ENCODE measurements at places on chromosomes 5 and 9.
A peak's percentile ranks its signal among the peaks of the same experiment; 100 is the strongest.

- DNase-seq, result no peak
These were observed 5.2 kb downstream of the SHROOM1 start for GRCh38 chr5:132825033-132825833.

DNA sequence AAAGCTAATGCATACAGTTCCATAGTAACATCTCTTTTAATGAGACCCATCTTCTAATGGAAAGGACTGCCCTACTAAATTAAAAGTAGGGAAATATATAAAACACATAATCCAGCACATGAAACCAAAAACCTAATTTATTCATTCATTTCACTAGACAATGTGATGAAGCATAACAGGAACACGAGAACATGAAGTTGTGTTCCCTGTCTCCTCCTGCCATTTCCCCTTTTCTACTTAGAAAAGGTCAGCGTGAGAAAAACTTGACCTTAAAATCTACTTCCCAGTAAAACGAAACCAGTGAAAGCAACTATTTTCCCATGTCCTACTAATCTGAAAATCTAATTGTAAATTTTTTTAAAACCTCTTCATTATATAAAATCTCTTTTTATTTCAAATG, 847.5 kb downstream of the TLE1 start:
- no peak for DNase-seq

DNA sequence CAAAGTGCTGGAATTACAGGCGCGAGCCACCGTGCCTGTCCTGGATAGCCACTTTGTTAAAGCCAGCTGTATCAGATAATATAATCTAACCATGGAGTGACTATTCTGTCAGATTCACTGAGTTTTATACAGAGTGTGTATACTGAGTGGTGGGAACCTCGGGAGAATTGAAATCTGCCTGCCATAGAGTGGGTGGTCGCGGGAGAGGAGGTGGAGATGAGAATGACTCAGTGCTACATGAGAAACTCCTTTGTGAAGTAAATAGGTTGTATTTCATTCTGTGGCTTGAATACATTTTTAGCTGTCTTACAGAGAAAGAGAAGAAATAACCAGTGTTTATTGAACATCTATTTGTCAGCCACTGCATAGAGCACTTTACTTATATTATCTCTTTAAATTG, 26.4 kb downstream of the ATP6V0E1 start:
- no peak for DNase-seq

DNA sequence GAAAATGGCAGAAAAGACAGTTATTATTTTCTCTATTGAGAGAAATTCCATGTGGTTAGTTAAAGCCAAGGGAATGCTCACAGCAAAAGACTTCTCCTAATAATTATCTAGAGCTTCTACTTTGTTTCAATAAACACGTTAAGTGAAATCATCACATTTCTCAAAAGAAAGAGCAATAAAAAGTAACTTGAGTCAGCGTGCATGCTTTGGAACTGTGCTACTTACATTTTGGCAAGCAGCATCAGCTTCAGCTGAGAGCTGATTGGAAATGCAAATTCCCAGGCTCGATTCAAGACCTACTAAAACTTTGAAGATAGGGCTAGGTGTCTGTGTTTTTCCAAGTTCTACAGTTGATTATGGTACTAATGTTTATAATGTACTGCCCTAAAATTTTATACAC, 132.1 kb downstream of the CDH18 start:
- peak; percentile 7 for DNase-seq

DNA sequence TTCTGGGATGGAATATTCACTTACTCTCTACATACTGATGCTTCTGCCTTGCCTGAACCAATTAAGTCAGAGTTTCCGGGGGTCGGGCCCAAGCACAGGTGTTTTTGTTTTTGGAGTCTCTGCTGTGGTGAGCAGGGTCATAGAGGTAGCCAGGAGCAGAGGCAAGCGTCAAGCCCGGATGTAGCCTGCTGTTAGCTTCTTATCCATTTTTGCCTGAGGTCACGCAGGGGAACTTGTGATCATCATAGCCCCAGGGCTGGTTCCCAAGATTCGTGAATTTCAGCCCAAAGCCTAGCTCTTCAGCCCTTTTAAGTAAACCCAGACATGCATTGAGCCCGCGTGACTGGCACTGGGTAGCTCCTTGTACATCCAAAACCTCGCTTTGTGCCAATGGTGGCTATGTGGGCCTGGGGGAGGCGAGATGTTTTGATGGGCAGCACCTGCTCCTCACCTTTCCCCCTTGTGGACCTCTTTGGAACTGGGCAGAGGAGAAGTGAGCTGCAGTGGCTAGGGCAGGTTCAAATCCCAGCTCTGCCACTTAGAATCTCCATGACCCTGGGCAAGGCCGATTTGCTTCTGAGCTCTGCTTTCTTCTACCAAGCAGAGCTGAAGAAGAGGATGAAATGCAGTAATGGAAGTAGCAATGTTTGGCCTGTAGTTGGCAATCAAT, 33.7 kb downstream of the FGF18 start:
- DNase-seq, result no peak

- peak; percentile 91 for DNase-seq
These were observed 14.3 kb downstream of the MCCC2 start for GRCh38 chr5:71601222-71602026.

DNA sequence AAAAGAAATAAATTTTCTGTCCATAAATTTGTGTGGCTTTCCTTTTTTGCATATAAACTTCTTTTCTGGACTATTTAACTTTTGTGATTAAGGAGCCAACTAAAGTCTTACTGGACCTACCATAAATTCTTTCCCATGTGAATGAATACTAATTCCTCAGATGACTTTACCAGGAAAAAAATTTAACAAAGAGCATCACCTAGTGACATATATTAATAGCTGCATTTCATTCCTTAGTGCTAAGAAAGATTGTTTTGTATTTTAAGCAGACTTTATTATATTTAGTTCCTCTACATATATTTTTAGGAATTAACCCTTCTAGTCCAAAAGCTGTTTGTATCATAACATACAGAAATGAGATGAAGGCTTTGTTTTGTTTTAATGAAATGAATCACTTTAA, 64.4 kb downstream of the C9orf85 start:
- DNase-seq, result no peak

DNA sequence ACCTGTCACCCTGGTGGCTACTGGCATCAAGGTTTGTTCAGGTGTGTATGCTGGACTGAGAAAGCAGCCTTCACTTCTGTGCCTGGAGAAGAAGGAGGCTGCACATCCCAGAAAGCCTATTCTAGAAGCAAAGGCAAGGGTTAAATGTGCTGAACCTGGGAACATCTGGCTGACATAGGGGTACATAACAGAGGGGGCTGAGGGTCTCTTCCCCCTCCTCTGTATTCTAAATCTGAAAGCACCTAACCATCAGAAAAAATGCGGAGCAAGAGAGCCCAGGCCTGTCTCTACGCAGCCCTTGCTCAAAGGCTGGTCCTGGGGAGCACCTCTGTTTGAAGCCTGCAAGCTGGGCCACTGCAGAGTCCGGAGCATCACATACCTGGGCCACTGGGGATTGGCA, 53.2 kb upstream of the FSTL4 start:
- no peak for DNase-seq

- DNase-seq, result no peak
These were observed 17.9 kb downstream of the TPPP start for GRCh38 chr5:675111-675870.

DNA sequence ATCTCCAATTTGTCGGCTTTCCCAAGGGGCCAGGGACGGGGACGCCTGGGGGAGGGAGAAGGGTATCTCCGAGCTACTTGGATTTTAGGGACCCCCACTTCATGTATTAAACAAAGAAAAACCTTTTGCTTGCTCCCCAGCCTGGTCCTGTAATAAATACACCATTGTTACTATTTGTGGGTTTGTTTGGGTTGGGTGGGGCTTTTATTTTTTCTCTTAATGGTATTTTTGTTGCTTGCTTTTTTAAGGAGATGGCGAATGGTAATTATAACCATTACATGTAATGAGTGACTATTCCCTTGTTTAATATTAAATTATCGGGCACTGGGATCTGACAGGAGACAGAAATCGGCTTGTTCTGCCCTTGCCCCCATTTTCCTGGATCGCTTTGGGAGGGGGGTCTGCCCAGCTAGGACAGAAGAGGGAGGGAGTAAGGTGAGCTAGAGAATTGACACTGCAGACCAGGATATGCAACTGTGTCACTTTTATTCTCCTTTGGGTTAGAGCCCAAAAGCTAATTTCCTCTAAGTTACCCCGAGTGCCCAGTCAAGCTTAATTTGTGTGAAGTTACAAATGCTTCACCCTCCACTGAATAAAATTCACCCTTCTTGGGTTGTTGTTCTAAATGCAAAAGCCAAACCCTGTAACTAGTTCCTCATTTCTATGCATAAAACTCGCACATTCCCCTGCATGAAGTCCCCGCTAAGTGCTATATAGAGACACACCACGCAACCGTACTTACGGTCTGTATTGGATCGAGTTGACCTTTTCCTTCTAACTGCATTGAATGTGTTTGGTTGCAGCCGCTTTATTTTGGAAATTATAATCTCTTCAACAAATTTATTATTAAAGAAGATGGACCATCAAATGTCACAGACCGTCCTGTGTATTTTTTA, 1.6 kb upstream of the ZNF608 start:
- DNase-seq, result no peak

DNA sequence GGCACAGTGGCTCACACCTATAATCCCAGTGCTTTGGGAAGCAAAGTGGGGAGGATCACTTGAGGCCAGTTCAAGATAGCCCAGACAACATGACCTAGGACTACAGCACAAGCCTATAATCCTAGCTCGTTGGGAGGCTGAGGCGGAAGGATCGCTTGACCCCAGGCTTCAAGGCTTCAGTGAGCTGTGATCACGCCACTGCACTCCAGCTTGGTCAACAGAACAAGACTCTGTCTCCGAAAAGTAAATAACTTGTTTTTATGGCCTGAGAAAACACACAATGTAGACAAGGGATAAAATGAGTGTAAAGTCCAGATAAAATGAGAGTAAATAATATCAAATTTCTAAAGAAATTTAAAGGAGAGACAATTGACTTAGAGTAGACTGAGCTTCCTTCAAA, 26.3 kb downstream of the SHLD3 start:
- DNase-seq, result no peak

- no peak for DNase-seq
These were observed 14.1 kb downstream of the B4GALT1 start for GRCh38 chr9:33153001-33153400.

- DNase-seq, result peak; percentile 23
These were observed 72.7 kb upstream of the FCN2 start for GRCh38 chr9:134807716-134808446.

DNA sequence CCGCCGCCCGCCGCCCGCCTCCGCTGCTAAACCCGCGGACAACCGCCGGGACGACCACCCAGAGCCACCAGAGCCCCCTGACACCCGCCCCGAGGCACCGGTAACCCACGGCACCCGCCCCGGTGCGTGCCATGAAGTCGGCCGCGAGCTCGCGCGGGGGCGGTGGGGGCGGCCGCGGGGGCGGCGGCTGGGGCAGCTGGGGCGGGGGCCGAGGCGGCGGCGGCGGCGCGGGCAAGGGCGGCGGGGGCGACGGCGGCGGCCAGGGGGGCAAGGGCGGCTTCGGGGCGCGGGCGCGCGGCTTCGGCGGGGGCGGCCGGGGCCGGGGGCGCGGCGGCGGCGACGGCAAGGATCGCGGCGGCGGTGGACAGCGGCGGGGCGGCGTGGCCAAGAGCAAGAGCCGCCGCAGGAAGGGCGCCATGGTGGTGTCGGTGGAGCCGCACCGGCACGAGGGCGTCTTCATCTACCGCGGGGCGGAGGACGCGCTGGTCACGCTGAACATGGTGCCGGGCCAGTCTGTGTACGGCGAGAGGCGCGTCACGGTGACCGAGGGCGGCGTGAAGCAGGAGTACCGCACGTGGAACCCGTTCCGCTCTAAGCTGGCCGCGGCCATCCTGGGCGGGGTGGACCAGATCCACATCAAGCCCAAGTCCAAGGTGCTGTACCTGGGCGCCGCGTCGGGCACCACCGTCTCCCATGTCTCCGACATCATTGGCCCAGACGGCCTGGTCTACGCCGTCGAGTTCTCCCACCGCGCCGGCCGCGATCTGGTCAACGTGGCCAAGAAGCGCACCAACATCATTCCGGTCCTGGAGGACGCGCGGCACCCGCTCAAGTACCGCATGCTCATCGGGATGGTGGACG, 499 bp downstream of the FBLL1 start:
- no peak for DNase-seq

- no peak for DNase-seq
These were observed 121.7 kb downstream of the GIN1 start for GRCh38 chr5:102998224-102998623.

- DNase-seq, result no peak
These were observed 118.2 kb downstream of the ENTREP1 start for GRCh38 chr9:69443178-69443577.

GRCh38 chr9:6268826-6269397, 53.3 kb downstream of the IL33 start:
- DNase-seq, result no peak

DNA sequence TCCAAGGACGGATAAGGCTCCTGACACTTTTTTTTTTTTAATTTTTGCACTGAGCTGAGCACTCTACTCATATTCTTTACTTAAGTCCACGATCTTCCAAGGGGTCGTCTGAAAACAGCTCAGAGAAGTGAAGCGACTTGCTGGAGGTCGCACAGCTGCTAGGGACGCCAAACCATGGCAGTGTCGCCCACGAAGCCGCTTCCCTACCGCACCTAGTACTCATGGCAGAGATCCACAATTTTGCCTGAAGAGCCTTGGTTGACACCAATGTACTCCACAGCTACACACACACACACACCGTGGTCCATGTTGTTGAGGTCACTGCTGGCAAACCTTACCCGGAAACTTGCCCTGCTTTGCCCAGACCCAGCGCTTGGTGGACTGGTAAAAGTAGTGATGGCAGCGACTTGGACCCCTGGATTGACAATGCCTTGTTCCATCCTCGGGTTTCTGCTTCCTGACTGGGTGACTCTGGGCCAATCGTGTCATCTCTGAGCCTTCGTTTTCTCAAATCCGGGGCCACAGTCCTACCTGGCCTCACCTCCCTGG, 521 bp upstream of the SLIT3 start:
- DNase-seq, result no peak

- DNase-seq, result no peak
These were observed 116.1 kb downstream of the WDR70 start for GRCh38 chr5:37495210-37495609.

DNA sequence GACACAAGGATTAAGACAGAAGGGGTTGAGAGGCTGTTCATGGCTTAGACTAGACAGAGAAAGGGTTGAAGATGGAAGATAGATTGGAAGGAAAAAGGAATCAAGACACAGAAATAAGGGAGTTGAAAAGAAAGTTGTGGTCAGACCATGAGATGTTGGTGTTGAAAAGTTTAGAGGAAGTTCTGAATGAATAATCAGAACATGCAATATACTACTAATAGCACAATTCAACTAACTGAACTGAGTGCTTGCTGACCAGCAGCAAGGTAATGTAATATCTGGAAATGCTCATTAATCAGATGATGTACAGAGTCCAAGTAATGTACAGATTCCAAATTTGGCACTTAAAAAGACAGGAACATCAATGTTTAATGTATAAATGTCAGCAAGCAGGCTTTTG, 10.6 kb upstream of the NNT start:
- no peak for DNase-seq

DNA sequence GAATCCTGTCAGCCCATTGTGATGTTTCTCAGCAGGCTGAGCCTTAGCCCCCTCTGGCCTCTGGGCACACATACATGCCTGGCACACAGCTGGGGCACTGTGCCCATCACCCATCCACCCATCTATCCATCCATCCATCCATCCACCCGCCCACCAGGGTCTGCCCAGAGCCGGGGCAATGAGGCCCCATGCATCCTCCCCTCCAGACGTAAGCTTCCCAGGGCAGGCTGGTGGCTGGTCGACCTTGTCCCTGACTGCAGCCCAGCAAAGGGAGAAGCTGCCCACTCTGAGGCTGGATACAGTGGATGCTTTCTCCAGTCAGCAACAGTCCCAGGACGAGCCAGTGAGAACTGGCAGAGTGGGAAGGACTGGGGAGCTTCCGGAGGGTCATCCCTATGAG, 21.1 kb upstream of the SLC25A51 start:
- DNase-seq, result no peak

GRCh38 chr9:96025995-96026602, 150.6 kb downstream of the ERCC6L2 start:
- DNase-seq, result no peak
